ENCODE measurements at places on chromosomes 11 and 22.
A peak's percentile ranks its signal among the peaks of the same experiment; 100 is the strongest.

DNA sequence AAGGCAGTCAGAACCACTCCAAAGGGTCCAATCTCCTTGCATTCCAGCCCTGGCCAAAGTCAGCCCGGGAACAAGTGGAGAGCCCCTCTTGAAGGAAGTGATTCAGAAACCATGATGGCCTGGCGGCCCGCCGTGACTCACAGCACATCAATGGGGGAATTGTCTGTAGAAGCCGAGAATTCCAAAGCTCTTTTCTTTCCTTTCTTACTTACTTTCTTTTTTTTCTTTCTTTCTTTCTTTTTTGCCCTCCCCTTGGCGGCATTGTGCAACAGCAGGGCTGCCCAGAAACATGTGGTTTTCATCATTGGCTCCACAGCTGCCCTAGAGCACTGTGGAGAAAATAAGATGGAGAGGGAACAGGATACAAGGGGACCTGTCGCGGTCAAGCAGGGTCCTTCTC, 140.2 kb upstream of the TIMP3 start:
- no peak for DNase-seq

GRCh38 chr11:45751430-45751829, 53.5 kb upstream of the SLC35C1 start:
- no peak for DNase-seq

DNA sequence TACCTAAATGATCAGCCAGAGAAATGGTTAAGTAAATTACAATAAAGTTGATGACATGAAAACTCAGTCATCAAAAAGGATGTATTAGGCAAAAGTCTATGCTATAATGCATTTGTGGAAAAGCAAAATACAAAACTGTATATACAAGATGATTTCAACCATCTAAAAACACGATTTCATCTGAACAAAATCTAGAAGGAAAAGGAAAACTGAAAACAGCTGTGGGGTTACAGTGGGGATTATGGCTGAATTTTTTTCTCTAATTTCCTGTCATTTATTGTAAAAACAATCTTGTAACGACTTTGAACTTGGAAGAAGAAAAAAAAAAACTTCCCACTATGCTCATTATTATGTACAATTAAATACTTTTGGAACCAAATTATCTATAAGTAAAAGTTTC, 30.3 kb downstream of the CHEK2 start:
- DNase-seq: no peak

- no peak for DNase-seq
Observed at GRCh38 chr11:32953700-32954099, 61.1 kb downstream of the QSER1 start.

GRCh38 chr11:80182901-80183300, 742.1 kb upstream of the TENM4 start:
- no peak for DNase-seq

DNA sequence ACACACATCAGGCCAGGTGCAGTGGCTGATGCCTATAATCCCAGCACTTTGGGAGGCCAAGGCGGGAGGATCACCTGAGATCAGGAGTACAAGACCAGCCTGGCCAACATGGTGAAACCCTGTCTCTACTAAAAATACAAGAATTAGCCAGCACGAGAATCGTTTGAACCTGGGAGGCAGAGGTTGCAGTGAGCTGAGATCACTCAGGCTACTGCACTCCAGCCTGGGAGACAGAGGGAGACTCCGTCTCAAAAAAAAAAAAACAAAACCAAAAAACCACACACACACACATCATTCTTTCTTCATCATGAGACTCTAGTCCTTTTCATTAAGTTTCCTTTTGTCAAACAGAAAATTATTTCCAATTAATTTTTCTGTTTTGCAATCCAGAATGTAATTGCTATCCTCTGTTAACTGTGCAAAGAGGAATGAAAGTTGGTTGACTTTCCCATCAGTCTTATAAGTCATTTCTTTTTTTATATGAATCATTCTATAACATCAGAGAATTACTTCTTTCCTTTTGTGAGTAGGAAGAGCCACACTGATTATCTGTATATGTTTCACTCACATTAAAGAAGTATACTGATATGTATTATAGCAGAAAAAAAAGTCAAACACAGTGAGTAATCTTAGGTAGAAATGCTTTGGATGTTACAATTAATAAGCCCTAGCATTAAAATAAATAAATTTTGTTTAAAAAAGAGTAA, 52.2 kb downstream of the HORMAD2 start:
- no peak for DNase-seq

DNA sequence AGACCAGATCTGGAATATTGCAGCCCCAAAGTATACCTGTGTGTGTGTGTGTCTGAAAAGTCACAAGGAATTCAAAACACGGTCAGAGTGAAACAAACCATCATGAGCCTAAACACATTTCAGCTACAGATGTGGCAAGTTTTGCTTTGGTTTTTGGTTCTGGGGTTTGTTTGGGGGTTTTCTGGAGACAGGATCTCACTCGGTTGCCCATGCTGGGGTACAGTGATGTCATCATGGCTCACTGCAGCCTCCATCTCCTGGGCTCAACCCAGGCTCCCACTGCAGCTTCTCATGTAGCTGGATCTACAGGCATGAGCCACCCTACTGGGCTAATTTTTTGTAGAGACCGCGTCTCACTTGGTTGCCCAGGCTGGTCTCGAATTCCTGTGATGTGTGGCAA, 41.4 kb upstream of the PHF21A start:
- DNase-seq: no peak

GRCh38 chr22:20118300-20119020, 1.4 kb upstream of the TRMT2A start:
- no peak for DNase-seq

DNA sequence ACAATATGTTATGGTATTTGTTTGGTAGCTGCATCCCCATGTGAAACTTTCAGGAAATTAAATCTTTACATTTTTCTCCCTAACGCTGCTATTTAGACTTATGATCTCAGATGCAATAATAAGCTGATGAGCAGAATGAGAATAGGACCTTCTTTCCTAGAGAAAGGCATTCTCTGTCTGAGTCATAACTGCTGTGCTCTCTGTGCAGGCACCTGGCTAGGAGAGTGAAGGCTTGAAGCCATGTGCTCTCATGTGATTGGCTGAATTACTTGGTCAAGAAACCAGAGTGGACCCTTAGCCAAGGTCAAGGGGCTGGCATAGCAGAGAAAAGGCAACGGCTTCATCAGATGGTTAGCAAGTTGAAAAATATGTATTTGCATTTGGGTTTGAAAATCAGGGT, 185.0 kb downstream of the ADAMTS15 start:
- DNase-seq: no peak

DNA sequence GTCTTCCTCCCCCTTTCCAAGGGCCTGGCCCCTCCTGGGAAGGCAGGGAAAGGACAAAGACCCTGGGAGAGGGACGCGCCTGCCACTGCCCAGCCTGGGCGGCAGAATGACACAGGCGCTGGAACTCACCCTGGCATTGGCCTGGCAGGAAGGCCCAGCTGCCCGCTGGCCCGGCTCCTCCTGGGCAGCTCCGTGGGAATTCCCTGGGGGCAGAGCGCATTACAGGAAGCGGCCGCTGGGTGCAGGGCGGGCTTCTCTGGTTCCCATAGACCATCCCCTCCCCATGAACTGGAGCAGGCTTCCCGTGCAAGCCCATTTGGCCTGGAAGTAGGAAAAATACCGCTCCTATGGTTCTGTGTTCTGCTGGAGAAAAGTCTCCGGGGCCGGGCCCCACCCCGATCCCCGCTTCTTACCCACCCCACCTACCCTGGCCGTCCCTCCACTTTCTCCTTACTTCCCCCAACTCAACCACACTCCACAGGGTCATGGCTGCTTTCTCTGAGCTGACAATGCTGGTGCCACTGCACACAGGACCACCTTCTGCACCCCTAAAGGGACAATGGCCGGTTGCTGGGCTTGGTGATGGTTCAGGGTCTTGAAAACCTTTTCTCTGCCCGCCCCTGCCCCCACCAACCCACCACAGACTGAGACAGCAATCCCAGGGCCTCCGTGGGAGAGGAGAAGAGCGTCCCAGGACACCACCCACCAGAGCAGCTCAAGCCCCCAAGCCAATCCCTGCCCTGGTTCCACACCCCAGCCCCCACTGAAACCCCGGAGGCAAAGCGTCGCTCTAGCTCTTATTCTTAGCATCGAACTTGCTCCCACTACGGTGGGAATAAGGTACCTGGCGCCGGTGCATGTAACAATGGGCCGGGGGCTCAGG, 58.9 kb downstream of the LINC01488 start:
- DNase-seq: no peak

- DNase-seq: no peak
Observed at GRCh38 chr11:61075891-61076290, 26.4 kb upstream of the CD5 start.

- no peak for DNase-seq
Observed at GRCh38 chr11:36455658-36456111, 54.4 kb downstream of the TRAF6 start.

DNA sequence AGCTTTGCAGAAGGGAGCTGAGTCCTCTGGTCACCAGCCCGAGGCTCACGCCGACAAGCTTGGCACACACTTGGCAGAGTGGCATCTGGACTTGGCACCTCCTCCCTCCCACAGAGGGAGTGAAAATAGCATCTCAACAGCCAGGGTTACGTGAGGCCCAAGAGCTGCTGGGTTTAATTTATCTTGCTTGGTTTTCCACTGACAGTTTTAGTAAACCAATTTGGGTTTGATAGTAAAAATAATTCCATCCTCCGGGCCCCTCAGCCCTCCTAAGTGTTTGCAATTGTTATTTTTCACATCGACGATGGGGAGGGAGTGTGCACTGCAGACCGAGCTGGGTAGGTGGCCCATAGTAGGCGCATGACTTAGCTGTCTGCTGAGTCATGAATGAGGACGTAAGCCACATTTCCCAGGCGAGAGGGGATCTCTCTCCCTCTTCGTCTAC, 107.6 kb upstream of the ASPHD2 start:
- no peak for DNase-seq

DNA sequence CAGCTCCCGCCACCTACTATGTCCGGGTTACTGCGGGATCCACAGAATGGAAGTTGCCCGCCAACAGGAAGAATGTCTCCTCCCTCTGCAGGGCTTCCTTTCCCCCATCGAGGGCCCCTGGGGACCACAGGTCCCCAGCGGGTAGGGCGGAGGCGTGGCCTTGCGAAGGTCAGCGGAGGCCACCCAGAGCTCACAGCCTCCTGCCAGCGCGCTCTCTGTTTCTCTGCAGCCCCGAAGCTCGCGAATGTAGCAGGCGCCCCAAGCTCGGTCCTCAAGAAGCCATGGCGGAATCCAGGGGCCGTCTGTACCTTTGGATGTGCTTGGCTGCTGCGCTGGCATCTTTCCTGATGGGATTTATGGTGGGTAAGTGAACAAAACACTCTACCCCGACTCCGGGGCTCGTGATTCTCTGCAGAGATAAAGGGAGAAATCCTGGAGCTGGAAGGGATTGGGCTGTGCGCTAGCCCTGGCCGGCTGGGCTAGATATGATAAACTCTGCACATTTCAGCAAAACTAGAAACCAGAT, at the start of gene NAALAD2:
Gene NAALAD2 (plus strand): TSS at position 186 of the 526 bp plus-strand sequence. CDS start 96 bp downstream, at position 282.
- no peak for DNase-seq

GRCh38 chr11:58927393-58928106, 11.7 kb upstream of the GLYATL1 start:
- DNase-seq: no peak

DNA sequence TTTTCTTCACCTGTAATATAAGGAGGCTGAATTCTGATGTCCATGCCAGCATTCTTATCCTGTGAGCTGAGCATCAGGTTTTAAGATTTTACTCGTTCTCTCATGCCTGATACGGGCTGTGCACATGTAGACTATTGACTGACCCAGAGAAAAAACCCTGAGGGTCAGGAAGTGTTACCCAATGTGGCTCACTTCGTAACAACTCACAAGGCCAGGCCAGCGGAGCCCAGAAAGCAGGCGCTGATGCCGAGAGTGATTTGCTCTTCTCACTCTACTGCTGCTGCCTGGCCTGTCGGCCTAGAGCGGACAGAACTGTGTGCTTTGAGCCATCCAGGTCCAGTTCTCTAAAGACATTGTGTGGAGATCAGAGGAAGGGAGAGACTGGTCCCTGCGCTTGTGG, 10.8 kb downstream of the THYN1 start:
- no peak for DNase-seq

DNA sequence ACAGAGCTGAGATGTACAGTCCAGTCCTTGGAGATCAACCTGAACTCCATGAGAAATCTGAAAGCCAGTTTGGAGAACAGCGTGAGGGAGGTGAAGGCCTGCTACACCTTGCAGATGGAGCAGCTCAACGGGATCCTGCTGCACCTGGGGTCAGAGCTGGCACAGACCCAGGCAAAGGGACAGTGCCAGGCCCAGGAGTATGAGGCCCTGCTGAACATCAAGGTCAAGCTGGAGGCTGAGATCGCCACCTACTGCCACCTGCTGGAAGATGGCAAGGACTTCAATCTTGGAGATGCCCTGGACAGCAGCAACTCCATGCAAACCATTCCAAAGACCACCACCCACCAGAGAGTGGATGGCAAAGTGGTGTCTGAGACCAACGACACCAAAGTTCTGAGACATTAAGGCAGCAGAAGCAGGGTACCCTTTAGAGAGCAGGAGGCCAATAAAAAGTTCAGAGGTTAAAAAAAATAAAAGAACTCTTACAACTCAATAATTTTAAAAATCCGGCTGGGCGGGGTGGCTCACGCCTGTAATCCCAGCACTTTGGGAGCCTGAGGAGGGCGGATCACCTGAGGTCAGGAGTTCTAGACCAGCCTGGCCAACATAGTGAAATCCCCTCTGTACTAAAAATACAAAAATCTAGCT, 69.9 kb upstream of the RTL6 start:
- DNase-seq: no peak

DNA sequence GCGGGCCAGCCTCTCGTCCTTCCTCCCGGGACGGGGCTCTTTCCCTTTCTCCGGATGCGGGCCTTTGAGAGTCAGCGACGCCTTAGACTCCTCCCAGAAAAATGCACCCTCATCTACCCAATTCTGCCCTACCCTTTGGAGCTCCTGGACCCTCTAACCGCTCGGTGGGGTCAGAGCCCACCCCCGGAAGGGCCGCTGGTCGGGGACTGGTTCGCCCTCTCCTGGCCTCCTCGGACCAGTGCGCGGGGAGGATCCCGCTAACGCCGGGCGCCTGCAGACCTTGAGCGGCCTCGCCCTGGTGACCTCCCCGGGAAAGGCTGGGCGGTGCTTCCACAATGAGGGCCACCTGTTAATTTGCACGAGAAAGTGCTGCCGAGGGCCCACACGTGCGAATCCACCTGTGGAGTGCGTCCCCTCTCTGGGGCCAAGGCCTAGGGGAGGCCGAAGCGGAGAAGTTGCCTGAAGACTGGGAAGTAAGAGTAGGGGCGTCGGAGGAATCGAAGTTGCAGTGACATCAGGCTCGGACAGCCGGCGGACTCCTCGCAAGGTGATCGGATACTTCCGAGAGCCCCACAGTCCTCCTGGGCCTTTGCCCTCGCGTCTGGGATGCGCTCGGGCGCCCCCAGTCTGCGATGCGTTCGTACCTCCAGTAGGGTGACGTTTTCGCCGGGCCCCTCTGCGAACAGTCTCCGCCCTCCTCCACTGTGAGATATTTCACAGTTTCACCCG, 61.5 kb downstream of the ENDOD1 start:
- peak; percentile 74 for DNase-seq

DNA sequence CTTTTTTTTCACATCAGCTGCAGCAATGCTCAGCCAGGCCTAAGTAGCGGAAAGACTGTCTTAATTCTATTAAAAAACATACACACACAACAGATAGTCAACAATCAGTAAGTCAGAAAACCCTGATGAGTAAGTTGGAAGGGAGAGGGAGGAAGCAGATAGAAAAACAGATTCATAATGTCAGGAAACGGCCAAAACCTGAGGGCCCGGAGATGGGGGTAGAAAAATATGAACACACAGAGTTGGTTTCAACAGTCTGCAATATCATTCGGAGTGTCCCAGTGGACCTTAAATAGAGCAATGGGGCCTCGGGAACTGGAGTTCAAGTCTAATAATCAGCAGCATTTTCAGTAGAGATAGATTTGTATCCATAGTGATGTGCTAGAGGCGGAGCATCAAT, 14.8 kb downstream of the LRRC55 start:
- DNase-seq: no peak

Measured in stimulated activated CD4-positive, alpha-beta T cell treated with anti-CD3 and anti-CD28 coated beads, TNF-alpha, amount 100 ng/mL, for 1 hour (primary cell).